ENCODE measurements at places on chromosomes 6 and 20. TPM values are rescaled to one million over a fixed set of nuclear protein-coding genes. Genes with fewer than 3 reads are reported as not detected.

Gene PLA2G7
- total RNA-seq, result not detected

GRCh38 chr20:3121271-3121911 lies 36.9 kb upstream of the AVP start:
- no peak for DNase-seq

DNA sequence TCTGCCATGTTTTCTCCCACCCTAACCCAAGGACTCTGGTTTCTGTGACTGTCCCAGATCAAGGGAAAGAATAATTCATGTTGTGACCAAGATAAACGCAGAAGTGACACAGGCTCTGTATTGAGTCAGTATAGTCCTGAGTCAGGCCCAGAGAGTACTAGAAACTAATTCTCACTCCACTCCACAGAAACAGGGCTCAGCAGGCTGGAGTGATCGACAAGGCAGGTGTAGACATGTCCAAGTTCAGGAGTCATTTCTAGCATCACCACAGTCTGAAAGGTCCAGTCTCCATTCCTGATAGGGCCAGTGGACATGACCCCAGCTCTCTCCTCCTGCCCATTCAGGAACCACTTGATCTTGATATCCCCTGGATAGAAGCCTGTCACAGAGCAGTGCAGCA lies 2.7 kb downstream of the HLA-DOB start:
- DNase-seq, result no peak

DNA sequence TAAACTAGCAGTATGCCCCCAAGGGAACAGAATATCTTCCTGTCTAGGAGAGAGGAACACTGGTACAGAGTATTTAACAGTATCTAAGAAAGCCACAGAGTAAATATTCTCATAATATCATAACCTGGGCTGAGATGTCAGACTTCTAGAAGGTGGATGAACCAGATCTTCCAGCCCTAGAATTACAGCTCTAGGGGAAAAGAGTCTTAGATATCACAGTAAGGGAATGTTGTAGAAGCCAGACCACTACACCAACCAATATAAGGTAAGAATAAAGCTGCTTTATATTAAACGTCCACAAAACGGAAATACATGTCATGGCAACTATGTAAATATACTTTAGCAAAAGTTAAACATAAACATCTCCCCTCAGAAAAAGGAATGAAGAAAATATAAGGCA lies 12.4 kb downstream of the SERINC1 start:
- DNase-seq, result no peak

GRCh38 chr6:169098116-169098515 lies 155.5 kb downstream of the THBS2 start:
- DNase-seq, result no peak

Gene BCAS1
- not detected for total RNA-seq

- DNase-seq, result no peak
Observed at GRCh38 chr6:79302341-79302740, 67.9 kb upstream of the HMGN3 start.

- no peak for DNase-seq
Observed at GRCh38 chr20:62951143-62951895, 1.2 kb upstream of the SLC17A9 start.

DNA sequence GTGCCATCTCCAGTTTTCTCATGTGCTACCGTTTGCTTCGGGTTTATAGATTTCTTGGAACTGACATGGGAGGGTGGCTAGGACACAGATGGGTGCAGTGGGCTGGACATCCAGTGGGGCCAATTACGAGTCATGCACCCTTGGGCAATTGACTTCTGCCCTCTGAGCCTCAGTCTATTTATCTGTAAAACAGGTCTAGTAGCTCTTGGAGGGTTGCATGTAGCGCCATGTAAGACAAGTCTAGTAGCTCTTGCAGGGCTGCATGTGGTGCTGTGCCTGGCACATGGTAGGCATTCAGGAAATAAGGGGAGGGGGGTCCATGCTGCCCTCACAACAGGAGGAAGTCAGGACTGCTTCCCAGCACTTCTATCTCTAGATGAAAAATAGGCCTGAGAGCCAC lies 15.3 kb downstream of the PMEPA1 start:
- DNase-seq, result no peak

DNA sequence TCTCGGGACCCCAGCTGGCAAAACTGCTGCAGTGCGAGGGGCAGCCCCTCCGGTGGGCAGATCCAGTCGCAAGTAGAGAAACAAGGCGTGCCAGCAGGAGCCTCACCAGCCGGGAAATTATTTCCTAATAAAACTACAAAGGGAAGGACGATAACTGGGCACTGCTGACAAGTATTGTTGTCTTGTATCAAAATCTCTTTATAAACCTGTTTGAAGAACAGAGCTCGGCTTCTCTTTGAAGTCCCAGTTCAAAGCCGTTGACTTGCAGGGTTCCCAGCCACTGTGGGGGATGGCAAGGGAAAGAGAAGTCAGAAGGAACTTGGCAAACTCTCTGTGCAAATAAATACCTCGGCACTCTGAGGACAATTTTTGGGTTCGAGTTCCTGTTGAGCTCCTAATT lies 504.5 kb downstream of the CD83 start:
- no peak for DNase-seq

DNA sequence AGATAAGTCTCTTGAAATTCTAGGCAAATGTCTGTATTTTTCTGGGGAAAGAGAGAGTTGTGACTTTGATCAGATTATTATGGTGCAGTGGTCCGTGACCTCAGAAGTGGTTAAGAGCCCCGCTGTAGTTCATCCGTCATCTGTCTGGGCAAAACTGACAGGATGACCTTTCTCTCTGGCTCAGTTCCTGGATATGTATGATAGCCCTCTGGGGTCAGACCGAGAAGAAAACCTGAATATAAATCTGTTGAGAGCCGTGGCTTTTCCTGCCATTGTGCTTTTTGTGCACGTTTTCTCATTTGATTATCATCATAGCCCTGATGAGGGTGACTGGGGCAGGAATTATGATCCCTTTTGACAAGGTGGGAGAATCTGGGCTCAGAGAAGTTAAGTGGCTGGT lies 26.5 kb downstream of the GHRH start:
- DNase-seq, result no peak

Gene METTL24
- not detected for total RNA-seq

GRCh38 chr20:39789411-39789810 lies 827.3 kb downstream of the DHX35 start:
- no peak for DNase-seq

DNA sequence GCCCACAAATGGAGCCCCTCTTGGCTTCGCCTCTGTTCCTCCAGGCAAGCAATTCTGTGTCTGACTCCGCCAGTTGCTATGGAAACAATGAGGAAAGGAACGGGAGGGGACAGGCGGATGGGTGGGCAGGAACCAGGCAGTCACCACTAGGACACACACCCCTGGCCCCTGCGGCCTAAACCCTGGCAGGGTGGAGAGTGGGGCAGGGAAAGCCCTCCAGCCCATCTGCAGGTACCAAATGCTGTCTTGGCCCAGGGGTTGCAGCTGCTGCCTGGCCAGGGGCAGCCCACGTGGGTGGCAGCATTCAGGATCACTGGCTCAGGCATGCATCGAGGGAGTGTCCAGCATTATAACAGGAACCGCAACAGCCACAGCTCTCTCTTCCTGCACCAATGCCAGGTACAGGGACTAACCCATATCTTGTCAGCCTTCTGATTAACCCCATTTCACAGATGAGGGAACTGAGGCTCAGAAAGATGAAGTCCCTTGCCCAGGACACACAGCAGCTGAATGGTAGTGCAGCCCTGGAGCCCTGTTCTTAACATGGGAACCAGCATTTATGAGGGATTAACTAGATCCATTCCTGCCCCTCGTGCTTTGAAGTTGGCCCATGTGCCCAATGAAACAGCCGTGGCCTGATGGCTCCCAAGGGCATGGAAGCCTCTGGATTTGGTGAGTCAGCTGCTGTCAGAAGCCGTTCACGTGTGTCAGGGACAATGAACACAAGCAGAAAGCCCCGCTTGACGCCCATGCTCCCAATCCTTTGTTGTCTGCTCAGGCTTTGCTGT lies 66.3 kb downstream of the NOL4L start:
- DNase-seq, result no peak

Gene SPTLC3
- 10.0 TPM for total RNA-seq

Gene CNBD2
- 8.1 TPM for total RNA-seq

- DNase-seq, result peak; percentile 7
Observed at GRCh38 chr6:126176282-126176681, 163.6 kb upstream of the CENPW start.

GRCh38 chr6:43185391-43185985 lies 3.5 kb downstream of the CUL9 start:
- DNase-seq, result no peak

Gene BPIFB2
- total RNA-seq, result not detected

Gene TBC1D32
- total RNA-seq, result 5.4 TPM

GRCh38 chr6:152698692-152699091 lies 995 bp downstream of the MYCT1 start:
- DNase-seq, result no peak

Gene EPPIN
- not detected for total RNA-seq

Gene CD83
- total RNA-seq, result 20.1 TPM

DNA sequence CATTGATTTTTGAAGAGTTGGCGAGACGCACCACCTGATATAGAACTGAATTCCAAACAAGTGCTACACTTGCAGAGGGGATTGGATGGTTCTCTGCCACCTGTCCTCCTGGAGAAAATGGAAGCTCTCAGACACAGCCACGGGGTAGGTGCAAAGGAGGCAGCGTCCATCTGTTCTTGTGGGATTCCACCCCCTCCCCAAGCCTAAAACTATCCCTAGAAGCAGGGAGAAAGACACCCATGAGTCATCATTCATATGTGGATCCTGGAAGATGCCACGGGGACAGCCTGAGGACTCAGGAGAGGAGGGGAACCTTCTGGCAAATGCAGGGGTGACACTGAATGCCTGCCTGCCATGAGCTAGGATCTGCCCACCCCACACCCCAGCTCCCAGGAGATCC lies 171.3 kb upstream of the CST7 start:
- no peak for DNase-seq

Gene RAD21L1
- total RNA-seq, result 0.63 TPM

Gene PGC
- not detected for total RNA-seq

Gene CGAS
- 46.2 TPM for total RNA-seq

Gene DYNLRB1
- total RNA-seq, result 66.2 TPM

DNA sequence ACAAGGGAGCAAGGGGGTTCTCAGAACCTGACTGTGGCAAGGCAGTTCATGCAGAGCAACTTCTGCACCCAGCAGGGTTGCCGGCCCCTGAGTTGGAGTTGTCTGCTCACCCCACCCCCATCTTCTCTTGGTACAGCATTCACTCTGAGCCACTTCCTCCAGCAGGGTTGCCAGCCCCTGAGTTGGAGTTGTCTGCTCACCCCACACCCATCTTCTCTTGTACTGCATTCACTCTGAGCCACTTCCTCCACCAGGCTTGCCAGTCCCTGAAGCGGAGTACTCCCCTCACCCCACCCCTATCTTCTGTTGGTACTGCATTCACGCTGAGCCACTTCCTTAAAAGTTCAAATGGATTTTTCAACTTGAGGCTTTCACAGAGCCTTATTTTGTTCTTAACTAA lies 79.7 kb upstream of the SYNDIG1 start:
- no peak for DNase-seq

GRCh38 chr6:44003345-44004061 lies 123.7 kb downstream of the MRPL14 start:
- DNase-seq, result peak; percentile 30

GRCh38 chr6:168165373-168165772 lies 86.4 kb upstream of the FRMD1 start:
- peak; percentile 13 for DNase-seq

Gene KCNG1
- 91.3 TPM for total RNA-seq

DNA sequence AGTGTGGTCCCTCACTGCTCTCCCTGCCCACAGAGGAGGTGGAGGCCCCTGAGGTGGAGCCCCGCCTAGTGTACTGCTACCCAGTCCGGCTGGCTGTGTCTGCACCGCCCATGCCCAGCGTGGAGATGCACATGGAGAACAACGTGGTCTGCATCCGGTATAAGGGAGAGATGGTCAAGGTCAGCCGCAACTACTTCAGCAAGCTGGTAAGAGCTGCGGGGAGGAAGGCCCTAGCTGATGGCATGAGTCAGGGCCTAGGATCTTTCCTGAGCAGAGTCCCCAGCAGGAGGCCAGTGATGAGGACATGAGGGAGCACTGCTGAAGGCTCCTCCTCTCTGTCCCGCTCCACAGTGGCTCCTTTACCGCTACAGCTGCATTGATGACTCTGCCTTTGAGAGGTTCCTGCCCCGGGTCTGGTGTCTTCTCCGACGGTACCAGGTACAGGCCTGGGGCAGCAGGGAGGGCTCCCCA lies 11.2 kb downstream of the PCIF1 start:
- peak; percentile 54 for DNase-seq

DNA sequence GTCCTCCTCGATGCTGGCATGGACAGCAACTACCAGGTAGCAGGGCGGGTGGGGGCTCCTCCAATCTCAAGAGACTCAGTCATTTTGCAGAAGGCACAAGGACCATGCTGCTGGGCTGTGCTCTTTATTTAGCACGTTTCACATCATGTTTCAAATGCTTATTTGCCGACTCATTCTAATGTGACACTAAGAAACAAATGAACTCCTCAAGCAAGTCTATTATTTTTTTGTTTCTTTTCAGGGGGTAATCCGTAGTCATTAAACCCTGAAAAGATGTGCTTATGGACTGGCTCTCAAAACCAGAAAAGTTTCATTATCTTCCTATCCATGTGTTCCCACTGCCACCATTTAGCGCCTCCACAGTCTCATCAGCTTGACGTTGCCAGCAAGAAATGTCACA lies 92.9 kb downstream of the ANKS1A start:
- DNase-seq, result no peak

Gene CST4
- not detected for total RNA-seq

DNA sequence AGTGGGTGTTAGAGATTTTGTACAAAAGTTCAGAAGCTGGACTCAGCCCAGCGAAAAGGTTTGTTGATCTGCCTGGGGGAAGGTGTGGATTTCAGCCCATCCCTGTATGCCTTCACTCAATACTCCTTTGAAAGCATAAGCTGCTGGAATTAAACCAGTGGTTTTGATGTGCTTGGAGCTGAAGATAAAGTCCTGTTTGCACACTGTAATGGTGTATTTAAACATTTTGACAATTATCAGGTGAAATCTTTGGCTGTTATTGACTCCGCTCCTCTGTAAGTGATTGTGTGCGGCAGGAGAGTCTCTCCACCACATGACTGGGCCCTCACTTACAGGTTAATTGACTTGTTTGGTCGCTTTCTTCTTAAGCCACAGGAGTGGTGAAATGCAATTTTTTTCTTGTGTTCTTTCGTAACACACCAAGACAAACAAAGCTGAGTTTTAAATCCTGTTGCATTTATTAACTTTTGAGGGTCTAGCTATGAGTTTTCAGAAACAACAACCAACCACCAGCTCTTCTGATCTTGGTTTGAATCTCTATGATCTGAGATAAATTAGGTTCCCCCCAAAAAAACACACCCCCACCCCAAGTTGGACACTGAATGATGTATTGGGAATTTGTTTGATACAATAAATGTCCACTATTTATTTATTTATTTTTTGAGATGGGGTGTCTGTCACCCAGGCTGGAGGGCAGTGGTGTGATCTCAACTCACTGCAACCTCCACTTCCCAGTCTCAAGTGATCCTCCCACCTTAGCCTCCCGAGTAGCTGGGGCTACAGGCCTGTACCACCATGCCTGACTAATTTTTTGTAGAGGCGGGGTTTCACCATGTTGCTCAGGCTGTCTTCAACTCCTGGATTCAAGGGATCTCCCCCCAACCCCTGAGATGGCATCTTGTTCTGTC lies 46.3 kb upstream of the NCOA3 start:
- no peak for DNase-seq

DNA sequence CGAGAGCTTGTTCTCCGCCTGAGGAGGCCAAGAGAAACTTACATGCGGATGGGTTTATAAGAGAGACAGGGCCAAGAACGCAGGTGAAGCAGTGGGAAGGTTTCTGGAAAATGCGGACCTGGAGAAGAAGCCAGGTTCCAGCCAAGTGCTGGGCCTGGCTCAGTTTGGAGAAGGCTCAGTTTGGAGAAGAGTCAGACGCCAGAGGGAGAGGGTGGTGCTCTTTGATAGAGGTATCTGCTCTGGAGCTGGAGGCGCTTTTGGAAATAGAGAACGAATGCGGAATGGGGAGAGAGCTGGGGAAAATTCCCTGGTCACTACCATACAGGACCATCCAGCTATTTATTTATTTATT lies 753 bp downstream of the RSPH9 start:
- DNase-seq, result no peak

Data from Daoy (cell line).